ENCODE measurements at places on chromosomes 6 and 20.
A peak's percentile ranks its signal among the peaks of the same experiment; 100 is the strongest.

DNA sequence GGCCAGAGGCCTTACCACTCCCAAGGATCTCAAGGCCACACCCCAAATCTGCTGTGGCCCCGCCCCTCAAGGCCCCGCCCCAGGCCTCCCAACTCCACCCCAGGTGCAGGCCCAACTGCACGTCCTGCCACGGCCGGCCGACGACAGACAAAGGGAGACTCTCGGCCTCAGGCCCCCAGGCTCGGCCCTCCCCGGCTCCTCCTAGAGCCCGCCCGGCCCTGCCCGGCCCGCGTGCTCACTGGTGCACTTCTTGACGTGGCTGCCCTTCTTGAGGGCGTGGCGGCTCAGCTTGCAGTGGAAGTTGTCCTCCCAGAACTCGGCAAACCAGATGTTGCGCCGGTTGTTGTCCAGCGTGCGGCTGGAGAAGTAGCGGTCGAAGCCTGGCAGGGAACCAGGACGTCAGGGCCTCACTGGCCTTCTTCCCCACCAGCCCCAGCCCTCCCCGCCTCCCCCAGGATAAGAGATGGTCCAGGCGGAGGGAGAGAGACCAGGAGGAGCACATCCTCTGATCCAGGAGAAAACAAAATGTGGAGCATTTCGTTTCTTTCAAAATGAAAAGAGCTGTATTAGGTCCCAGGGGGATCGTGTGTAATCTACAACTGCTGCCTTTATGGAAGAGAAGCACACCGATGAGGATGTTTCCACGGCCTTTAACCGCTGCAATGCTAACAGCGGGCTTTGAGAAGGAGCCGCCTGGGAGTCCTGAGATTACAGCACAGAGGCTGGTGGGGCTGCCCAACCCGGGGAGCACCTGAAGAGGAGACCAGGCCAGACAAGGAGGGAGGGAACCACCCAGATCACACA lies 89.4 kb downstream of the GRM4 start:
- DNase-seq = no peak

DNA sequence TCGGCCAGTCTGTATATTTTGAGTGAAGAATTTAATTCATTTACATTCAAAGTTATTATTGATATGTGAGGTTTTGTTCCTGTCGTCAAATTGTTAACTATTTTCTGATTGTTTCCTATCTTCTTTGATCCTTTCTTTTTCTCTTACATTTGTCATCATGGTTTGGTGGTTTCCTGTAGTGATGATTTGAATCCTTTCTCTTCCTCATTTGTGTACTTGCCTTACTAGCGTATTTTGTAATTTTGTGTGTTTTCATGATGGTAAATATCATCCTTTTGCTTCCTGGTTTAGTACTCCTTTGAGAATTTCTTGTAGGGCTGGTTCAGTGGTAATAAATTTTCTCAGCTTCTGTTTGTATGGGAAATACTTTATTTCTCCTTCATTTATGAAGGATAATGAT lies 151.7 kb upstream of the CEP162 start:
- DNase-seq = no peak

DNA sequence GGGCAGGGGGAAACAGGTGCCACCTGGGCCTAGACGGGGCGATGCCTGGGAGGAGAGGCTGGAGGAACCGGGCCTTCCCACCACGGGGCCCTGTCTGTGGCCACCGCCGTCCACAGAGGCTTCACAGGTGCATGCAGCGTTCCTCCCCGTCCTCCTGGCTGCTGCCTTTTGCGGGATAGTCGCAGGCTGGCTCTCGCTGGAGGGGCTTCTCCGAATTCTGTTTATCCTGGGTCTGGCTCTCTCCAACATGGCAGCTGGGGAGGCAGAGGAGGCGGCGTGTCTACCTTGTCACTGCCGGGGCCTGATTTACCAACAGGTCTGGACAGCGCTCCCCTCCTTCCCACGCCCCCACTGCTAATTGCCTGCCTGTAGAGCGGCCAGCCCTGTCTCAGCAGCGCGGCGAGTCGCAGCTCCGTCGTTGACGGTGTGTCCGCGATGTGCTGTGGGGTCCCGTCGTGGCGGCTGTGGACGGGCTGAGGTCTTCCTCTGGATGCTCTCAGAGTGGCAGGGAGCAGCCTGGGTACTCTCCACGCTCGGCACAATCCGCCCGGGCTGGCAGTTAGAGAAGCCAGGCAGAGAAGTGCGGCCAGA lies 262.9 kb downstream of the TAF4 start:
- no peak for DNase-seq

DNA sequence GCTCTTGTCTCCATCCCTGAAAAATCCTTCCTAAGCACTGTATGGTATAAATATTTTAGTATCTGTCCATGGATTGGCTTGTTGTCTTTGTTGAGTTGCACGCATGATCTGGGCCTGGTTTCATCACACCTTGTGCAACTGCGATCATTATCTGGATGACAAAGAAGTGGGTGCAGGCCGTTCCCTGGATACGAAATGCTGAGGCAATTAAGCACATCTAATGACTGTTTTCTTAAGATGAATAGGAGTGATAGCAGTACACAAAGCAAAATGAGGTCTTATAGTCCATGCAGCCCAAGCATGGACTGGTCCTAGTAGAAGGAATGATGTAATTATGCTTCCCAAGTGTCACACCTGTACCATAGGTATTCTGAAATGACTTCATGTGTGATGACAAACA lies 47.8 kb downstream of the SLC35D3 start:
- DNase-seq = no peak

- DNase-seq = no peak
These were observed 152.2 kb downstream of the SYCP2 start for GRCh38 chr20:59781226-59781625.

GRCh38 chr6:115891750-115892149 lies 168.9 kb downstream of the FRK start:
- DNase-seq = no peak

- peak; percentile 83 for DNase-seq
These were observed 174.7 kb downstream of the TMEM242 start for GRCh38 chr6:157148391-157149323.

DNA sequence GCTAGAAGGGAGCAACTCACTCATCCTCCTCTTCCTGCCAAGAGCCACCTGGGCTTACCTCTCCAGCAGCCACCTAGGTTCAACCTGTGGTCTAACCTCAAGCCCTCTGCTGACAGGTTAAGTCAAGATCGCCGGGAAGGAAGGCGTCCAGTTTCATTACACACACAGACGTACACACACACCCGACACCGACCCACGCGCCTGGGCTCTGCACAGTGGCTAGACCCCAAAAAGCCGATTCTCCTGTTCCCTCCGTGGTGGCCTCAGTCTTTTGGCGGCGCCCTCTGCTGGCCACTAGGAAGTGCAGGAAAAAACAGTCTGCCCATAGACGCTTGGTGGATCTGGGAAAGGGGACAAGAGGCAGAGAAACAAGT lies 52.8 kb downstream of the MRPL14 start:
- no peak for DNase-seq

GRCh38 chr6:87909849-87910248 lies 137.8 kb upstream of the SPACA1 start:
- DNase-seq = no peak

- DNase-seq = no peak
These were observed 13.1 kb downstream of the CST7 start for GRCh38 chr20:24962182-24962492.

GRCh38 chr6:21381331-21381963 lies 212.1 kb upstream of the SOX4 start:
- no peak for DNase-seq

- DNase-seq = no peak
These were observed 32.2 kb upstream of the ASXL1 start for GRCh38 chr20:32325706-32326503.

- DNase-seq = no peak
These were observed 49.2 kb upstream of the FABP7 start for GRCh38 chr6:122730334-122730733.

DNA sequence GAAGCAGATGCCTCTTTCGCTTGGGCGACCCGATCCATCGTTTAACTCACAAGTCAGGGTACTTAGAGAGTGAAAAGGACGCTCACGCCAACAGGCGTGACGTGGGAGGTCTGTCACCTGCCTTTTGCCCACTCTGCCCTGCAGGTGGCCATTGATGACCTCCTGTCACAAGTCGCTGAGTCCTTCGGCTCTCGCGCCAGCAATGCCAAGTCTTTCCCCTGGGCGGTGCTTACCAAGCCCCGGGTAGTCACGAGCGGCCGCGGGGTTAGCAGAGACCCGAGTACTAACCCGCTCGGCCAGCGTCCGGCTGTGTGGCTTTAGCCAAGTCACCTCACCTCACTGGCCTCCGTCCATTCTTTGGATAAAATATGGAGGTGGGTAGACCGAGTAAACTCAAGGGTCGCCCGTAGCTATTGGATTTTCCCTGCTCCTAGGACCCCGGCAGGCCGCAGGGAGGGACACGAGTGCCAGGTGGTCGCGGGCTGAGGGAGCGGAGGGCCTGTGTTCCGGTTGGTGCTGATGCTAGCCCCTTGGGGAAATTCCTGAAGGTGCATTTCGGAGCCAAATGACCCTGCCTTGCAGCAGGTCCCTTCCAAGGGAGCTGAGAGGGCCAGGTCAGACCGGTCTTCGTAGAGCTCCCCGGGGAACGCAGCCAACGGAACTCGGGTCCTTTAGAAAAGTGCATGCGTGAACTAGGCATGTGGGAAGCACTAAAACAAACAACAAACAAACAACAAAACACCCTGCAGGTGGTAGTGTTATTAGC lies 668 bp downstream of the PKIB start:
- no peak for DNase-seq

DNA sequence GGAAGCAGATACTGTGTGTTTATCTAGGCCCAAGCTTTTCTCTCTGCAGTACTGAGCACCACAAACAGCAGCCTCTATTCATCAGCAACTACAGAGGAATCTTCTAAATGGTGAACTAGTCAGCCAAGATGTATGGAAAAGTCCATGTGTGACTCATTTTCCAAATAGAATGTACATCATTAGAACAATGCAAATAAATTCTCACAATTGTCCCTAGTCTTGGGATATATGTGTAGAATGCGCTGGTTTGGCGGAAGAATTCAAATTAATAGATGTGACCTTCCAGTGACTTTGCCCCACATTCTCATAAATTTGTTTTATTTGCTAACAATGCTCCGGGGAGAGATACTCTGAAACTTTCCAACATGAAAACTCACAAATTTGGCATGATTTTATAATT lies 436.2 kb downstream of the CBLN4 start:
- no peak for DNase-seq

GRCh38 chr6:34248198-34248726 lies 544 bp downstream of the SMIM29 start:
- no peak for DNase-seq

GRCh38 chr20:37673444-37673843 lies 20.4 kb upstream of the CTNNBL1 start:
- no peak for DNase-seq

DNA sequence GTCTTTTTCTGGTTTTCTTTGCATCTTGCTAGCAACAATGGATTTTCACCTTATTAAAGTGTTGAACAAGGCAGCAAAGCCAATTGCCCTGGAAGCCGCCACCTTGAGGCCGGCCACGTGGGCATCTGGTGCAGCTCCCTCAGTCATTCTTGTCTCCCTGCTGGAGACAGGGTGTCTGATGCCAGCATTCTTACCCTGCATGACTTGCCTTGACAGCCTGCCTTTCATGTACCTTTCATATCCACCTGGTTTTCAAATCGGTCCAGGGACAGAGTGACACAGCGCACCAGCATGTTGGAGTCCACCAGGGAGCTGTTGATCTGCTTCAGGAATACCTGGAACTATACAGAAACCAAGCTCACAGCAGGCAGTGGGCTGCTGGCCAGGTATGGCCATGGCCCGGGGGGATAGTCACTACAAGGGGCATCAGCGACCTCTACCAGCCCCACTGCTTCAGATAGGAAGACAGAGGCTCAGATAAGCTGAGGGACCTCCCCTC lies 49.8 kb downstream of the MYH7B start:
- DNase-seq = no peak

DNA sequence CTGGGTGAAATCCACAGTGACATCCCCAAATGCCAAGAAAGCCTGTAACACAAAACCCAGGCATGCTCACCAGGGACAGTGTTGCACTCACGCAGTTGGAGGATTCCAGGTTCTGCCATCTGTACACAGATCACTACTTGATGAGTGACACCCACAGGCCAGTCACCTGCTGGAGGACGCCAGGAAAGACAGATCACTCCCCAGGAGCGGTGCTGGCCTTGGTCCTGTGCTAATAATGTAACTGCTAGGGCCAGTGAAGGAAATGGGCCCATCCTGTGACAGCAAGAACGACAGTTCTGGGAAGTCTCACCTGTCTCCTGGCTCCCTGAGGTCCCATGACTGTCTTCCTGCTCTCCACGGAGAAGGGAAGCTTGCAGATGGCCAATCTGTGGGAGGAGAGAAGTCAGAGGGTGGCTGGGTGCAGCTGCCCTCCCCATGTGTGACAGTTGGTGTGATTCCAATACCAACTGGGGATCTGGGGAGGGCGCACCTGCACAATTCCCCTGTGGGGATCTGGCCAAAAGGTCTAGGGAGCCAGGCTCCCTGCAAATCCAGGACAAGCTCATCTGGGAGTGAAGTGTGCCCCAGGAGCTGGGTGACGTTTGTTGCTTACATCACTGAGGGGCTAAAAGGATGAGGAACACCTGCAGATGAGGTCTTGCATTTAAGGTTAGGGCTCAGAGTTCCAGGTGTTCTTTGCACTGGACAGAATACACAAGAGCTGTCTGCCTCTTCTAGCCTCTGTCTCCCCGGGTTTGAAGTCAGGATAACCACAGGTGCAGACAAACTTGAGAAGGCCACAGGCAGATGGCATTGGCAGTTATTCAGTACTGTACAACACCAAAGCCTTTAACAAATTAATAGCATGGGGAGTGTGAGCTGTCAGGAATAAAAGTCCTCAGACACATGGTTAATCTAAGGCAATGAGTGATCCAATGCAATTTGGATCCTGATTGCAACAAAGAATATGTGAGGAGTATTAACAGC lies 10.3 kb downstream of the ZNF337 start:
- peak; percentile 86 for DNase-seq

DNA sequence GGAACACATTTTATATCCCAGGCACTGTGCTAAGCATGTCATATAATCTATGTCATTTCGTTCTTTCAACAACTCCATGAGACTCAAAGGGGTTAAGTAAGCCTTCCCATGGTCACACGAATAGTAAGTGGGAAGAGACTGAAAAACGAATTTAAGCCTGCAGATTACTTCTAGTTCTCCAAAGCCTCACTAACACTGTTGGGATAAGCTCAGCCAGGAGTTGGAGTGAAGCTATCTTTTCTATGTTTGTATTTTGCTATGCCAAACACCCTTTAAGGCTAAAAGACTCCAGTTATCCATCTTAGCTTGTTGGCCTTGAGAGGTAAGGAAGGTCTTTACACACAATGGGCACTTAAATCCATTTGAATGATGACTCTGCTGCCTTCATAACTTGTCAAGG lies 148.1 kb upstream of the UST start:
- DNase-seq = no peak

- DNase-seq = no peak
These were observed 2.8 kb downstream of the ANGPT4 start for GRCh38 chr20:913306-913849.

All from DMS 273 treated with DMSO at 0.1 percent for 48 hours (cell line).